ENCODE measurements at places on chromosomes 3 and 15. TPM values are rescaled to one million over a fixed set of nuclear protein-coding genes. Genes with fewer than 3 reads are reported as not detected.

The EPB42 gene
- total RNA-seq: not detected

The ZNF660 gene
- total RNA-seq: 0.55 TPM

The TMEM207 gene
- total RNA-seq: not detected

The LYZL4 gene
- total RNA-seq: not detected

The LHFPL4 gene
- total RNA-seq: 0.14 TPM

The CIB2 gene
- 19.5 TPM for total RNA-seq

The LCTL gene
- not detected for total RNA-seq

The SHF gene
- total RNA-seq: 9.8 TPM

The PCLAF gene
- not detected for total RNA-seq

The NPRL2 gene
- 6.0 TPM for total RNA-seq

The SPTSSB gene
- not detected for total RNA-seq

The CACNA1D gene
- 12.7 TPM for total RNA-seq

The RASL12 gene
- total RNA-seq: 16.7 TPM

The GOLGA8R gene
- 3.7 TPM for total RNA-seq

The FAM98B gene
- total RNA-seq: 5.2 TPM

DNA sequence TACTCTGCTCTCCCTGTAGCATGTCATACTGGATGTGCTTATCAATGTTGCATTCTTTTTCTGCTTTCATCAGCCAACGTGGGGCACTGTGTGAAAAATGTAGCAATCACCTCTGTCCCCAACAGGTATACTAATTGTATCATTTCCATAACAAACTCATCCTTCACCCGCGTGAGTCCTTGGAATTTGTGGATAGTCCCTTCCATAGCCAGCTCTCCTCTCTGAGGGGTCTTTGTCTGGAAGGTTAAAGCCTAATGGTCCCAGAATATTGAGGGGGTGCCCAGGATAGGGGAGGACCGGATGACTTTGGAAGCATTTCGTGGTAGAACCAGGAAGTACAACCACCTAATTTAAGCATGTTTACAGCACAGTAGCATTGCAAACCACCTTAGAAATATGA is 124.6 kb downstream of the FOXB1 start:
- no peak for DNase-seq

GRCh38 chr3:81502236-81502635 is 259.2 kb downstream of the GBE1 start:
- no peak for DNase-seq

DNA sequence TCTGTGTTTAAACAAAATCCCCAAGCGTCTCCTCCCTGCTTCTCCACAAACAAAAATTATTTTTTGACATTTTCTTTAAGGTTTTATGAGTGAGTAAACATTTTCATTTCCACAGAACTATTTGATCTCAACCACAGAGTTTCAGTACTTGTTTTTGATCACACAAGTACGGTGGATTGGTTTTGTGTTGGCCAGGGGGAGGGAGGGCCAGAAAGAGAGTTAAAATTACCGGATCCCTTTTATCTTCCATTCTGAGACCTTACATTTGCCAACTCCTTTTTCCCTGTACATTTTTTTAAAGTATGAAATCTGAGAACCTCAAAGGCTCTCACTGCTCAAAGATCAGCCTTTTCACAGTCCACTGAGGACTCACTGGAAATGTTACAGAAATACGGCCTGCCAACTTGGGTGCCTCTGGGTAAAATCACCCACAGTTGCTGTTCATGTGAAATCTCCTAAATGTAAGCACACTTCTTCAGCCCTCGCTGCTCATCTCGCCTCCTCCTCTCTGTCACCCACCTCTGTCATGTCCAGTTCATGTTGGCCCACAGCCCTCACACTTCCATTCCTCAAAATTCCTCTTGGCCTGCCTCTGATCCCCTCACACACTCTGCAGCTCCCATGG is 1.7 kb downstream of the HOMER2 start:
- DNase-seq: no peak

DNA sequence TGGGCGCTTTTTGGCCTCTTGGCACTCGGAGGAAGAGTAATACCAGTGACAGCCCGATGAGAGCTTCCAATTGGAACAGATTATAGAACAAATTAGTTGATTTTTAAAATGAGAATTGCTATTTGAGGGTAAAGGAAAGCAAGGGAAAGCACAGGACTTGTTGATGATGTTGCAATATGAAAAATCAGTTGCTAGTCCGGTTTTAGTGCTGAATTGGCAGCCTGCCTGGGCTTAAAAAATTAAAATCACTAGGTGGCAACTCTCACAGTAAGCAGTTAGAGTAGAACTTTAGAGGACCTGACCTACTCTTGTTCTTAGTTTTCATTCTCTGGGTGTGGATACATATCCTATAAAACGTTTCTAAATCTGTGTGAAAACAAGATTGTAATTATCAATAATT is 2.1 kb upstream of the SCAANT1 start:
- peak; percentile 61 for DNase-seq

- DNase-seq: peak; percentile 61
These were observed 137.7 kb downstream of the IGF1R start for GRCh38 chr15:98785807-98786621.

- DNase-seq: no peak
These were observed 222.7 kb downstream of the EFHB start for GRCh38 chr3:19711160-19711782.

GRCh38 chr3:12871404-12871983 is 30.1 kb upstream of the RPL32 start:
- no peak for DNase-seq

- no peak for DNase-seq
These were observed 15.4 kb downstream of the TGM5 start for GRCh38 chr15:43251185-43251870.

DNA sequence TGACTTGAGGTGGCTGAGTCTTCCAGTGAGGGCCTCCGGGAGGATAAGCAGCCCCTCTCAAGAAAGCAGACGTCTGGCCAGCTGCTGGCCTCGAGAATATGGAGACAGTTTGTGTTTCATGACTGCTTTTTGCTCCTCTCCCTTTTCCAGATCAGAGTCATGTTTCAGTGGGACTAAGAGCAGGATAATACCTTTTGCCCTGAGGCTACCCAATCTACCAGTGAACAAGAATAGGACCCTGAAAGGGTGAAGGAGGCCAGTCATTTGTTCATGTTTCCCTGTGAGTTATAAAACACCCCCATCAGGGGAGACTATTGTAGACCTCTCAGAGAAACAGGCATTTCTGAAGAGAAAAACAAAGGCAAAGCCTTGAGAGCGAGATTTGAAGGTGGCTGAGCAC is 137.4 kb downstream of the RYR3 start:
- DNase-seq: no peak

- no peak for DNase-seq
These were observed 40.1 kb upstream of the XCR1 start for GRCh38 chr3:46067401-46067800.

DNA sequence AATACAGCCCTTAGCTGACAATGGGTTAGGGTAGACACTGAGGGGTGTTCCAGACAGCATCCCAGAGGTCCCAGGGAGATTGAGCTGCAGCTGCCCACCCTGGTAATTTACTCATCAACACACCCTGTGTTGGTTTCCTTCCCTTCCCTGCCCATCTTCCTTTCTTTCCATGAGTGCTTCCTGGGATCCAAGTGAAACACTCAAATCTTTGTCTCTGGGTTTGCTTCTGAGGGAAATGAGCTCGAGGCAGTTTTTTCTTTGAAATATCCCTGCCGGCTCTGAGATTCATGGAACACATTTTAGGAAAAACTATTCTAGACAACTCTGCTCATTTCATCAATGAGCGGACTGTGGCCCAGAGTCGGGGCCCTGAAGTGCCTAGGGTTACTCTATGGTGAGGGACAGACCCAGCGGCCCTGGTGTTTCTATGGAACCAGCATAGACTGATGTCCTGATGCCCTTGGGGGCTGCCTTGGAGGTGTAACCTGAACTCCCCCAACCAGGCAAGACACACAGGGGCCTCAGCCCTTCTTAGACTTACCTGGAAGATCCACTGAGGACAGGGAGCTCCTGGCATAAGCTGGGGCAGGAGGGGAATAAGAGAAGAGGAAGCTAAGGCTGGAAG is 14.9 kb upstream of the CSRNP1 start:
- no peak for DNase-seq

GRCh38 chr15:37900326-37901221 is 33.9 kb upstream of the TMCO5A start:
- no peak for DNase-seq

DNA sequence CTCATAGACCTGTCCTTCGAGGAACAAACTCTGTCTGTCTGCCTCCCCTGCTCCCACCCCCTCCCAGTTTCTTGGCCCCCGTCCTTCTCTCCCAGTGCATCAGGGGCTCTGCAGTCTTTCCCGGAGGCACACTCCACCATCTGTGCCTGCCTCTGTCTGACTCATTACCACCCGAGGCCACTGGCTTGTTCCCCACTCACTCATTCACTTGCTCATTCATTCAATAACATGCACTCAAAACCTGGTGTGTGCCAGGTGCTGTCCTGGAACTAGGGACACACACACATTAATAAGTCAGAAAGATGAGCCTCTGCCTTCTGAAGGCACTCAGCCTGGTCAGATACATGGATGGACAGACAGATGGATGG is 12.4 kb downstream of the AMIGO3 start:
- DNase-seq: no peak

DNA sequence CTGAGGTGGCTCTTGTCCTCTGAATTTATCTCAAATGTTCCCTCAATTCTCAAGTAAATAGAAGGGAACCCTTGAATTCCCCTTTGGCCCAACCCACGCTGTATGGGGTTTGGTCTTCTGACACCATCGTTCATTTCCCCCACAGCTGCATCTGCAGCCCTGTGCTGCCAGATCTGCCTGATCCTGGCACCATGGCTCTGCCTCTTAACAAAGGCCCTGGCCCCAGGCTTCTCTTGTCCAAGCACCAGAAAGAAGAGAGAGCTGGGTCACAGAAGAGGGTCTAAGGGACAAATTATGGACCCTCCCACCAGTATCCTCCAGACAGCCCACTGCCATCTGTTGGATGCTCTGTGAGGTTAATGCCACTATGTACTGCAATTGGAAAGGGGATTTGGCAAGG is 1.8 kb downstream of the MAP1A start:
- DNase-seq: no peak

DNA sequence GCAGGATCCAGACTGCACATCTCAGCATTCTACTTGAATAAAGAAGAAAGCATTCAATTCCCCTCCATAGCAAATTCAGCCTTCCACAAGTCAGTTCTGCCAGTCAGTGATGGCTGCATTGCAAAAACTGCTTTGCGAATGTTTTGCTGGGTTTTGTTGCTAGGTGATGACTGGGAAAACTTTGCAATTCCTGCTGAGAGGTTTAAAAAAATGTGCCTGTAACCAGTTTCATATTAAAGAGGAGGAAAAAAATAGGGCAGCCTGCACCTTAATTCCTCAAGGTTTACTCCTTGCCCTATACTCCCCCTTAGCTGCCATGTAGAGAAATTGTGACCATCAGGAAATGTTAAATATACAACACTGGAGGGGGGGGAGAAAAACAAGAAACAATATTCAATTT is 225.6 kb upstream of the ATP11B start:
- DNase-seq: no peak

DNA sequence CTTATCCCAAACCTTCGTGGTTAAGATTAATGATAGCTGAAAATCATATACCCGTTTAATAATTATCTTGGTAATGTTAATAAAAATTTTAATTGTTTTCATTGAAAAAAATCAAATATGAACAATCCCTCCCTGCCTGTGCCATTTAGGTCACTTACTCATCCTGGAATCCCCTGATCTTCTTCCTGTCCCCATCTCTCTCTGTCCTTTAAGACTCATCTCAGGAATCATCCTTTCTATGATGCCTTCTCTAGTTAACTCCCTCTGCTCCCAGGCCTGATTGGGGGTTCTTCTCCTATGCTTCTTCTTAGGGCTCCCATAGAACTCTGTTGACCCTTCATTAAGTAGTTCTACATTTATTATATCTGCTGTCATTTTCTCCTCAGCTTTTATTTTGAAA is 91.6 kb downstream of the MBNL1 start:
- no peak for DNase-seq

GRCh38 chr3:17322106-17322793 is 420.2 kb downstream of the TBC1D5 start:
- DNase-seq: no peak

GRCh38 chr3:12953201-12953995 is 112.0 kb upstream of the RPL32 start:
- DNase-seq: no peak

Measured in transverse colon (tissue), 4 donors.